ENCODE measurements at places on chromosomes 6 and 20. TPM values are rescaled to one million over a fixed set of nuclear protein-coding genes. Genes with fewer than 3 reads are reported as not detected.

- DNase-seq, result no peak
Observed at GRCh38 chr6:33075568-33076405, at the start of gene HLA-DPB1. Gene HLA-DPB1, plus strand, starts transcription at chr6:33075990. Its CDS starts 52 bp downstream, at chr6:33076042.

DNA sequence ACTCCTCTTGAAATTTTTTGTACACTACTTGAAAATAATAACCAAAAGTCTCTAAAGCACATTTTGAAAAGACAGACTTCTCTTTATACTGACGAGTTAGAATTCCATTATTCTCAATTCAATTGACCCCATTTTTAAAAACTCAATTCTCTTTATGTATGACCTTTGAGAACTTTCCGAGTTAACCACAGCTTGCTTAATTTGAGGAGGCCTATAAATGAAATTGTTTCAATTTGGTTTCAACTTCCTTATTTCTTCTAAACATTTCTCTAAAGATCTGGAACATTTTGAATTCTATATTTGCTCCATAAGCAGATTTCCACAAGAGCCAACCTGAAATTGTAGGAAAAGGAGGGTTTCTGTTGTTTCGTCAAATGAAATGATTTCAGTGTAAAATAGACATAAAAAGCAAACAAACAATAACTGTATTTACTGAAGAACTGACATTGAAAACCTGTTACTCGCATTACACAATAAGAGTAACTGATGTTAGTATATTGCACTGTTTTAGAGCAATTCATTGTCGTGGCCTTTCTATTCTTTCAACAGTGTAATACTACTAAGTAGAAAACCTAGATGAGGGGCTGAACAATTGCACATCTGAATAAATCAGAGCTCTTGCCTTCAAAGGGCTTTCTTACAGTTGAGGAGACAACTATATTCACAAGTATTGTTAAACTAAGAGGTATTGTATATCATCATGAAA, 223.6 kb downstream of the HIVEP2 start:
- DNase-seq, result no peak

- DNase-seq, result peak; percentile 94
Observed at GRCh38 chr20:51631011-51631950, 88.8 kb upstream of the NFATC2 start.

DNA sequence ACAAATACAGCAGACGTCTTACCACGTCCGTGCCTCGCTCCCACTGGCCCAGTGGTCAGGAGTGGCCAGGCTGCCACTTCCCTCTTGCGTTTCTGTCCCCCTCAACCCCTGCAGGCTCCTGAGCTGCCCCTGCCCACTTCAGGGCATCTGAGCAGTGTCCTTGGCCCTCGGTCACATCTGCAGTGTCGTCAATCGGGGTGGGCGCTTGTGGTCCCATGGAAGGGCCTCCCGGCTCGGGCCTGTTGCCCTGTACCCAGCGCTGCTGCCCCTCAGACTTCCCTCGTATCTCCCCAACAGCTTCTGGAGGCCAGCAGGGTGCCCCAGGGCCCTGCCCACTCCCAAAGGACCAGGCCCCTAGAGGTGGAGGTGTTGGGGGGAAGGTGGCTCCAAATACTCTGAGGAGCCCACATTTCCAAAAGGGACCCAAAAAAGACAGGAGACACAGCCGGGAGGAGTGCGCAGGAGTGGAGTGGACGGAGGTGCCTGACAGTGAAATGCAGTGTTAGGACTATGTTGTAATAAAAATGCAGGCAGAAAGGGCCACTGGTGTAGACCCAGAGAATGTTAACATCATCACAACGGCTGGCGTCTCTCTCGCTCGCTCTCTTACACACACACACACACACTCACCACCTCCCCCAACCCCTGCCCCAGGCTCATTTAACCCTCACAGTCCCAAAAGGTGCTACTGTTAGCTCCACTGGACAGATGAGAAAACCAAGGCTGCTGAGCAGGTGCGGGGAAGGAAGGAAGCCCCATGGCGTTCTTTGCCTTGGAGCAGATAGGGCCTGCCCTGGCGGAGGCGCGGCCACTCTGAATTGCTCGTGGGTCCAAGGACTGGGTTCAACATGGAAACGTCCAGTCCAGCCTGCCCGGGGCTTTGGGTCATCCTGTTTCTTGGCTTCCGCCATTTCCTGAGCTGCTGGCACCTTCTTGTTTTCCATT, 343.9 kb downstream of the ZFAND3 start:
- peak; percentile 48 for DNase-seq

The SLA2 gene
- 3.4 TPM for polyA plus RNA-seq

The PLCB4 gene
- polyA plus RNA-seq, result 13.6 TPM

The BPIFB4 gene
- polyA plus RNA-seq, result not detected

The APOM gene
- 3.6 TPM for polyA plus RNA-seq
